ENCODE measurements at places on chromosomes 11 and 22.

- DNase-seq, result no peak
These were observed 12.3 kb downstream of the TSPAN32 start for GRCh38 chr11:2314136-2314524.

GRCh38 chr11:33753304-33753967, 17.2 kb upstream of the CD59 start:
- no peak for DNase-seq

GRCh38 chr11:8192896-8193209, 24.0 kb upstream of the RIC3 start:
- no peak for DNase-seq

- DNase-seq, result no peak
These were observed 66.6 kb downstream of the RPL27A start for GRCh38 chr11:8749202-8749601.

DNA sequence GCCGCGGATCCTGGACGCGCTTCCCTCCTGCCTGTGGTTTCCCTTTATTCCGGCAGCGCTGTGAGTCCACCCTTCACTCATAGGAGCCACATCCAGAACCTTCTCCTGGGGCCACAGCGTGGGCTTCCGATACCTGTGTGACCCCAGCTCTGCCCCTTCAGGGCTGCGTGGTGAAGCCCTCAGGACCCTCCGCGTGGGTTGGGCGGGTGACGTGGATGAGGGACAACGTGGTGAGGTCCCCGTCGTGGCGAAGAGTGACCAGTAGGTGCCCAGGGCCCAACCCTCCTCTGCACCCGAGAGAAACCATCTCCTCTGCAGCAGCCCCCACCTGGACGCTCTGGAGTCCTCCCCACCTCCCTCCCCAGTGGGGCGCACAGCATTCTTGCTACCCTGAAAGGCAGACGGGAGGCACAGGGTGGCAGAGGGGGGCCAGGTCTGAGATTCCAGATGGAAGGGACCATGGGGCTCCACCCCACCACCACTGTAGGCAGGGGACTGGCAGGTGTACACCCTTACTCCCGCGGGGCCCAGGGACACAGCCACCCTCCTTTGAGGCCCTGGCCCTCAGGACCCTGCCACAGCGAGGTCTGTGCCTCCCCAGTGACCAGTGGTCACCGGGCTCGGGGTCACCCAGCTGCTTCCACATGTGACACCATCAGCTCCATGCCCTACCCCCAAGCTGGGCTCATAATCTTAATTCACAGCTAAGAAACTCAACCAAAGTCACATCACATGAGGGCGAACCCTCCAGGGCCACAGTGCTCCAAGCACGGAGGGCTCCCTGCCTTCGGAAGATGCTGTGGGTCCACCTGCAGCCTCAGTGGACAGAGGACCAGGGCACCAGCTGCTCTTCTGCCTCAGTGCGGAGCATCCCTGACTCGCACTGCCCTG, 3.4 kb upstream of the ZBED4 start:
- DNase-seq, result no peak

DNA sequence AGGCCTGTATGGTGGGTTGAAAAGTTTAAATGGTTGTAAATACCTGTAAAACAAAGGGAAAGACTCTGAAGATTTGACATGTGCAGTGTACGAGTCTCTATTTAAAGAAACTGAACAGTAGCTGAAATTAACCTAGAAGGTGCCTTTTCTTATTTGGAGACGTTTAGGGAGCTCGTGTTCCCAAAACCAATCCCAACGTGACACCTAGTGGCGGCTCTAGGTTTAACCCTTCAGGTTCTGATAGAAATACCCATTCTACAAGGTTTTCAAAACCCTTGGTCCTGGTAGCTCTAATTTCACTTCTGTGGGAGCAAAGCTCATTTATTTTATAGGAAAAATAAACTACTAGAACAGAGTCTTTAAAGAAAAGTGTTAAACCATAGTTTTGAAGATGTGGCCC, 258.3 kb downstream of the LRRC4C start:
- DNase-seq, result no peak

DNA sequence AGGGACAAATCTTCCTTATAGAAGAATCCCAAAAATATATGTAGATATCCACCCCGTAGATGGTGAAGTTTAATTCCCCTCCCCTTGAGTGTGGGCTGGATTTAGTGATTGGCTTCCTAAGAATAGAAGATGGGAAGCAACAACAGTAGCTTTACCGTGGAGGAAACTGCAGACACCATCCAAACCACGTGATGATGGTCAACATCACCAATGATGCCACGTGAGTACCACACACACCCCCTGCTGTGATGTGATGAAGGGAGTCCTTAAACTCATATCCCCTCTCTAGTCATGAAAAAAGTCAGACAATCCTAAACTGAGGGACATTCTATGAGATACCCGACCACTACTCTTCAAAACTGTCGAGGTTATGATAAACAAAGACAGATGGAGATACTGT, 76.4 kb upstream of the SLC22A12 start:
- DNase-seq, result no peak

DNA sequence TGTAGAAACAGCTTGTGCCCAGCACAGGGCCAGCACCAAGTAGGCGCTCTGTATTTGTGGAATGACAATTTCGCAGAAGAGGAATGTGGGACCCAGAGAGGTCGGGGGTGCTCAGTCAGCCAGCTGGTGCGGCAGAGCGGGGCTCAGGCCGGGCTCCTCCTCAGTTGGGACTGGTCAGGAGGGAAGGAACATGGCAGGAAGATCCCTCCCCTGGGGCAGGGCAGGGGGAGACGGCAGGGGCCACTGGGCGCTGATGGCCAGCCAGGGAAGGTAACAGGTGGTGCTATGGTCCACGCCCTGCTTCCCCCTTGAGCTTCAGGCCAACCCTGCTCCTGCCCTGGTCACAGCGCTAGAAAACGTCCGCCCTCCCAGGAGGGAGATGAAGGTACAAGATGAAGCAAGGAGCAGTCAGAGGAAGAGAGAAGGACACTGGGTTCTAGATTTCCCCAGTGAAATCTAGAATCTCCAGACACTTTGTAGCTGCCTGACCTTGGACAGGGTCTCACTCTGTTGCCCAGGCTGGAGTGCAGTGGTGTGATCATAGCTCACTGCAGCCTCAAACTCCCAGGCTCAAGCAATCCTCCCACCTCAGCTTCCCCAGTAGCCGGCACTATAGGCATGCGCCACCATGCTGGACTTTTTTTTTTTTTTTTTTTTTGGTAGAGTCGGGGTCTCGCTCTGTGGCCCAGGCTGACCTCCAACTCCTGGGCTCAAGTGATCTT, 13.5 kb upstream of the SPI1 start:
- DNase-seq, result no peak

DNA sequence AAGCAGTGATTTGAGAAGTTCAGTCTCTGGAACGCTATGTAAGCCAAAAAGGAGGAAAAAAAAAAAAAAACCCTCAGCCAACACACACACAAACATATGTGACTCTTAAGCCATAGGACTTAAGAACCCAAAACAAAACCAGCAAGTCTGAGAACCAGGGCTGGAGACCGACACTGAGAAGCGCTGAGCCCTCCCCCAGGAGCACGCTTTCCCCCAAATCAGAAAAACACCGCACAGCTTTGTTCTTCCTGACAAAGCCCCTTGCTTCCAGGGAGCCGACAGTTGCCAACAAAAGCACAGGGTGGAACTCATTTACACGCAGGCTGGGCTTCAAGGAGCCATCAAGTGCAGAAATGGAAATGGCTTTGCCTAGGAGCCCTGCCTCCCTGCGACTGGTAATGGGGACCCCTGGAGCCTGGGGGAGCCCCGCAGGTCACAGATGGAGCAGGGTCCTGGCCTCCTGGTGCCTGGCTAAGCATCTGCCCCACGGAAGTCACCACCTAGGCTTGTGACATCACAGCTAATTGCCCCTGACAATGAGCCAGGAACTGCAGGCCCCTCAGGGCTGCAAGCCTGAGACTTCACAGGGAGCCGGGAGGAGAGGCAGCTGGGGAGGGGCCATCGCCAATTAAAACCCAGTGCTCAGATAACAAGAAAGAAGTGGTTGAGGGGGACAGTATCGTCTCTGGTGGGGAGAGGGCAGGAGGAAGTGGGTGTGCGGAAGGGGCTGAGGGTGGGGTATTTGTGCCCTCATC, 66.9 kb downstream of the NFAM1 start:
- no peak for DNase-seq

GRCh38 chr11:72751116-72752087, 806 bp downstream of the ARAP1 start:
- peak; percentile 58 for DNase-seq

GRCh38 chr11:124875943-124876817, 10.9 kb downstream of the ROBO3 start:
- peak; percentile 90 for DNase-seq

DNA sequence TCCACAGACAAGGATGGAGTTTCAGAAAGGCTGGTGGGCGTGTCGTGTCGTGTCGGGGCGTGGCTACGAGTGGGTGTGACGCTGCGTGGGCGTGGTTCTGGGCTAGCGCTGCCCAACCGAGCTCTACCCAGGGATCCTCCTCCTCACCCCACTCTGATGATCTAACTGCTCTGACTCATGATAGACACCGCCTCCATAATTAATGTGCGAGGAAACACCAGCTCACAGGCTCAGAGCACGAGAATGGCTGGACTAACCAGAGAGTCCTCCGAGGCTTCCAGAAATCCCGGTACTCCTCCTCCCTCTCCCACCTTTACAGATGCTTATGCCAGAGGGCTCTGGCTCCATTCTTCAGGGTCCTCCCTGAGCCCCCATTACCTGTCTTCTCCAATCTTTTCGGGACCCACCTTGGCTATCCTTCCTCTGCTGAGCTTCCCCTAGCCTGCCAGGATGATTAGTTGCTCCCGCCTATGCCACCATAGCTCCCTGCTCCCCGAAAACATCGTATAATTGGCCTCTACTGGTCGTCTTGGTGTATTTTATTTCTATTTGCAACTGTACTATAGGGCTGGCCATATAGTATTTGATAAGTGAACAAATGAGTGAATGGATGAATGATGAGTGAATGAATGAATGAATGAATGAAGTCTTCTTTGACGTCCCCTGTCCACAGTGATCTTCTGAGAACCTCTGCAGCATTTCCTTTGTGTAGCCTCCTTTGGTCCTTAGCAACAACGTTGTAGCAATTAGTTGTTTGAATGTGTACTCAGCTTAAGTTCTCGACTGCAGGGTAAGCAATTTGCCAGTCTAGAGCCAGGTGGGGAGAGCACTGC, 21.7 kb downstream of the TMPRSS13 start:
- peak; percentile 89 for DNase-seq

GRCh38 chr11:33651555-33651954, 49.1 kb downstream of the C11orf91 start:
- DNase-seq, result no peak

- DNase-seq, result peak; percentile 72
These were observed 81.0 kb downstream of the CCDC34 start for GRCh38 chr11:27281740-27282590.

- DNase-seq, result no peak
These were observed 6.7 kb downstream of the JOSD1 start for GRCh38 chr22:38694049-38694448.

DNA sequence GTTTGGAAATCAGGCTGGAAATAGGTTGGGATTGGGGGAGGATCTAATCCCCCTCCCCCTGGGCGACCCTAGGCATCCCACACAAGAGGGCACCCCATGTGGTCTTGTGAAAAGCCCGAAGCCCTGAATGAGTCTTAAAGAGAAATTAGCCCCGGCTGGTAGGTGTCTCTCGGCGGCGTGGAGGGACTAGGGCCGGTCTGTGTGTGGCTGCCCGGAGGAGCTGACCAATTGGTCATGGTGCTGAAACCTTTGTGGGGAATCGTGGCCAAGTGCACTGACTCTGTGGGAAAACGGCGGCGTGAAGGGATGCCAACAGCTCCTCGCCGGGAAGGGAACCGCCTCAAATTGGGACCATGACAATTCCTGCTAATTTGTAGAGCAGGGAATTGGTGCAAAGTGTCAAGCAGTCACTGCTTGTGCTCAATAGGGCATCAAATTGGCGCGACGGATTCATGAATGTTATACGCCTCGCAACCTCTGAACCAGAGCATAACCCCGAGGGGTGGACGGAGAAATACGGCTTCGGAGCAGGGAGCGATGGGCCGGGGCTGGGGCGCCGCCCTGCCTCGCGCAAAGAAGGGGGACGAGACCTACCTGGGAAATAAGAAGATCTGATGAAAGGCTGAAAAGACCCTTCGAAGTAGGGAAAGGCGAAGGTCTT, 1.5 kb downstream of the DBX1 start:
- DNase-seq, result peak; percentile 71

GRCh38 chr22:20953668-20954500, 13.2 kb upstream of the AIFM3 start:
- no peak for DNase-seq

DNA sequence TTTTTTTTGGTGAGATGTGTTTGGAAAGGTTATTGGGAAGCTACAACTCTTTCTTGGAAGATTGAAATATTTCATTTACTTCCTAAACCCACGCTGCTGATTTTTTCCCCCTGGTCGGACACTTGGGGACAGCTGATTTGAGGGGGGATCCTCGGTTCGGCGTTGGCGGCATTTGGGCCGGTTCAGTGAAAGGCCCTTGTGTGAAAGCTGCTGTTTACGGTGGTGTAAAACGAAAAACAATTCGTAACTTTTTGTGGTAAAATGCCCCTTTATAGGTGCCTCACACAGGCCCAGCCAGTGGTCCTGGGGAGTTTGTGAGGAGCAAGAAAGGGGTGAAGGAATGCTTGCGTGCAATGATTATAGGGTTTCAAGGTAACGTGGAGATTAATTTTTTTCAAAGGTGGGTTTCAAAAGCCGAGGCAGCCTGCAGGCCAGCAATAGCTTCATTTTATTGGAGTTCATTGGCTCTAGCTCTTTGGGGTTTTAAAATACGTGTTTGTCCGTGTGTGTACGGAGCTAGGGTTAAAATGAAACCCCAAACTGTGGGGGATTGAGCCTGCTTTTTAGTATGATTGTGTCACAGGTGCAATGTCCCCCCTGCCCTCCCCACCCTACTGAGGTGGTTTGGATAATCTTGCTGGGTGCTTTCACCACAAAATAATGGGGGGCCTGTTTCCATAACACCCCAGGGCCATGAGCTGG, 77.2 kb upstream of the PPARA start:
- no peak for DNase-seq

- no peak for DNase-seq
These were observed 86.8 kb downstream of the DEPDC5 start for GRCh38 chr22:31840585-31840984.

GRCh38 chr11:33664827-33665226, 35.8 kb downstream of the C11orf91 start:
- DNase-seq, result no peak

GRCh38 chr22:30017375-30018223, 62.7 kb upstream of the HORMAD2 start:
- no peak for DNase-seq

GRCh38 chr11:34640050-34640923, 19.4 kb downstream of the EHF start:
- no peak for DNase-seq

- no peak for DNase-seq
These were observed 929.0 kb downstream of the BRD1 start for GRCh38 chr22:48898524-48899250.

- no peak for DNase-seq
These were observed 33.9 kb upstream of the PANX2 start for GRCh38 chr22:50136581-50137015.

- no peak for DNase-seq
These were observed 35.4 kb downstream of the PAK1 start for GRCh38 chr11:77438487-77438886.

All from Right ventricle myocardium inferior (tissue), 1 donor.